A172 (cell line): ENCODE measurements at places on chromosomes 11 and 22. TPM values are rescaled to one million over a fixed set of nuclear protein-coding genes. Genes with fewer than 3 reads are reported as not detected.

- no peak for DNase-seq
These were observed 265.4 kb upstream of the PLET1 start for GRCh38 chr11:112525844-112526590.

- DNase-seq = no peak
These were observed 120.6 kb downstream of the MICAL3 start for GRCh38 chr22:17903564-17904295.

The OR5D16 gene
- total RNA-seq = not detected in 2 replicates

- peak; percentile 35 for DNase-seq
These were observed 953.4 kb downstream of the DLG2 start for GRCh38 chr11:84673753-84674152.

DNA sequence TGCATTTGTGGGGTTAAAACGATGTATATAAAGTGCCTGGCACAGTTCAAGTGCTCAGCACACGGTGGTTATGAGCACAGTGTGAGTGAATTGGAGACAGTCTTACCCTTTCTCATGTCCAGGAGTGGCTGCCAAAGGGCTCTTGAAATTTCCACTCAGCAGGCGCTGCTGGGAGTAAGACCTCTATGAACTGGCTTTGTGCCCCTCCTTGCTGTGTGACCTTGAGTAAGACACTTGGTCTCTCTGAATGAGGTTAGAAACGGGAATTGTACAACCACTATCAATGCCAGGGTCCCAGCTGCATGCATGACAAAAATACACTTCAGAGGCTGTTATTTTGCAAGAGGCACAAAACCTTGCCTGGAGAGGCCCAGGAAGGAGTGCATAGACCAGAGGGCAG lies 86.6 kb downstream of the TSPAN18 start:
- no peak for DNase-seq

The MUC15 gene
- 7.1 and 9.4 TPM in 2 replicates for total RNA-seq

The IGSF9B gene
- 0.43 and 0.57 TPM in 2 replicates for total RNA-seq

The ZNF280B gene
- 3.0 TPM in 2 replicates for total RNA-seq
